Stimulated activated CD4-positive, alpha-beta T cell treated with anti-CD3 and anti-CD28 coated beads, Interleukin-4, amount 100 ng/mL, for 24 hours (primary cell): ENCODE measurements at places on chromosomes 4 and X.

DNA sequence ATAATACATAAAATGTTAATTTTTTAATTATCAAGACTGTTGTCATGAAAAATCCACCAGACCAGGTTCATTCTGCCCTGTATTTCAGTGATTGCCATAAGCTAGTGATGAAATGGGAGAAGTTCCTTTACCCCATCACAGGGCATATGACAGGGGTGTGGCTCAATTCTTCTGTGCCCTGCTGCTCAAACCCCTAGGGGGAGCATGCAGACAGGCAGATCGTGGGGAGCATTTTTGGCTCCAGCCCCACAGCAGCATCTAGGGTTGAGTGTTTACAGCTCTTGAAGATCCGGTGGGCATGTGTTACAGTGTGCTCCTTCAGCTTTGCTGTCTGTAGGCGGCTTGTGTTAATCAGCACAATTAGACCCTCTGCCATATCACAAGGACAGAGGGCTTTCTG, 700.7 kb downstream of the PCDH18 start:
- DNase-seq, result no peak

DNA sequence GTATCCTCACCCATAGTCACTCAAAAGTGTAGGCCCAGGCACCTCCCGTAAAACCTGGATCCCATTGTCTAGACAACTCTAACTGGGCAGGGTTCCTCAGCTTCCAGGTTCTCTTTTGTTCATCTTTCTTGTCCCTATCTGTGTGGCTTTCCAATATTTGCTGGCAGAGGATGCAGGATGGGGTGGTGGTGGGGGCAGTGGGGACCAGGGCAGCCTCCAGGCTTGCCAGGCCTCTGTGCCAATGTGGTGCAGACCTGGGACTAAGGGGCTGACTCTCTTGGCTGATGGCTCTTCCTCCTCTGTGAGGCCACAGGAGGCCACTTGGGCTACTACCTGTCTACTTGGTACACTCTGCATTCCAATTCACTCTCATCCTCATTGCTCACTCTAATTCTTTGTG, 76.4 kb downstream of the NBDY start:
- DNase-seq, result no peak

DNA sequence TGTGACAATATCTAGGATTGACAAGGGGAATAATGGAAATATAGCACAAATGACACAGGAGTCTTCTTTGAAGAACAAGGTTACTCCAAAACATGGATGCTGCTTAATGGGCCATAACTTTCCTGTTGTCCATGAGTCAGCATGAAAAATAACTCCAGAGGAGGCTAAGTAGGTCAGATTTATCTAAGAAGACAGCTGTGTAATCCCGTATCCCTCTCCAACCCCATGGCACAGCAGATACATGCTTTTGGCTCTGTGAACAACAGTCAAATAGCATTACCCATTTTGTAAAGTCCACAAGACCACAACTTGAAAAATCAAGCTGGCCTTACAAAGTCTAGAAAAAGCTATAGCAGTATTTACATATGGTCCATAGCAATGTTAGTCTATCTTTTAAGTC, 2.1 kb upstream of the TMEM131L start:
- no peak for DNase-seq

- no peak for DNase-seq
These were observed 13.2 kb downstream of the HSD17B11 start for GRCh38 chr4:87377816-87378215.

DNA sequence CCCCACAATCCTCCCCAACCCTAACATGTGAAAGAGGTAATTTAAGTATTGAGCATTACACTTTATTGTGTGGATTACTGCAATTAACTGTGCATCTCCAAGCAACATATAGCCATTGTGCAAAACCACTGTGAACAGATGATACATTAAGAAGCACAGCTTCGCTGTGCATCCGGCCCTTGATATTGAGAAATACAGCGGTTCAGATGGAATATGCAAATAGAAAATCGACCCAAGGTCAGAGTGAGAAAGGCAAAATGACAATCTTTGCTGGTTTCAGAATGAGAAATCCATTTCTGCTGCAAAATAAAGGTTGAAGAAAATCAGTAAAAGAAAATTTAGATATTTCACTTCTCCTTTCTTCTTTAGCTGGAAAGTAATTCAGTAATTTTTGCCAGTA, 805.9 kb upstream of the GRID2 start:
- no peak for DNase-seq

DNA sequence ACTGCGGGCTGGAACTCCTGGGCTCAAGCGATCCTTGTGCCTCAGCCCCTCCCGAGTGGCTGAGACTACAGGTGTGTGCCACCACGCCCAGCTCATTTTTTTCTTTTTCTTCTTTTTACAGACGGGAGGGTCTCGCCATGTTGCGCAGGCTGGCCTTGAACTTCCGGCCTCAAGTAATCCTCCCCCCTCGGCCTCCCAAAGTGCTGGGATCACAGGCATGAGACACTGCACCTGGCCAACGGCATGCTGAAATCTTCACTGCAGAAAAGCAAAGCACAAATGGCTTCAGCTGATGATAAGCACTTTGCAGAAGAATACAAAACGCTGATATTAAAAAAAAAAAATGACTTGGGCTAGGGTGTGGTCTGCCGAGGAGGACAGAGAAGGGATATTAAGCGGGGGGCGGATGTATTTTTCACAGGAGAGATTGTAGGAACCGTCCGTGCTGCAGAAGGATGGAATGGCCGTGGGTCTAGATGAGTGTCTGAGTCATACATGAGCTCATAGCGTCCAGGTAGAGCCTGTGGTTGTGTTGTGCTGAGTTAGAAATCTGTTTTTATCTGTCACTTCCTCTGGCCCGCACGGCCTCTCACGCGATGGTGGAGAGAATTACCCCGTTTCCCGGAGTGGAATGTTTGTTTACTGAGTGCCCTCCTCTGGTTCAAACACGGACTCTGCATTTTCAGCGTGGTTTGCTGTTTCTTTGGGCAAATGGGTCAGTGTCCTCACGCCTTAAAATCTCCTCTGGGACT, 8.5 kb upstream of the AKAP17A start:
- DNase-seq, result peak; percentile 71

- DNase-seq, result no peak
These were observed 84.9 kb downstream of the EDA2R start for GRCh38 chrX:66553973-66554372.

DNA sequence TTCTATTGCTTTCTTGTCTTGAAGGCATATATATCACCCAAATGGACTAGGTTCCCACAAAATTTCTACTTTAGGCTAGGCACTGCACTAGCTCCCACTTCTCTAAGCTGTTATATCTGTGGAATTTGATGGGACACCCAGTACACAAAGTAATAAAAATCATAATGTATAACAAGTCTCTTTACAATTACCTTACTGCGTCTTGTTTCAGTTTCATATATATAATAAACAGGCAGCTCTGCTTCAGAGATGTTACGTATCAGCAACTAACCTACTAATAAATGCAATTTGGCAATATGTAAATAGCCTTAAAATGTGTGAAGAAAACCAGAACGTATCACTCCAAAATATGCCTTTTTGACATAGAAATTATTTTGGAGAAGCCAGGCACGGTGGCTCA, 42.0 kb upstream of the UGDH start:
- no peak for DNase-seq

- DNase-seq, result peak; percentile 24
These were observed 91.4 kb downstream of the BCOR start for GRCh38 chrX:40006106-40007017.

- no peak for DNase-seq
These were observed 48.8 kb downstream of the MAP7D2 start for GRCh38 chrX:20067709-20068561.

GRCh38 chr4:150973626-150974251, 41.3 kb downstream of the LRBA start:
- no peak for DNase-seq

GRCh38 chr4:151316645-151317044, 8.8 kb downstream of the SH3D19 start:
- DNase-seq, result no peak

GRCh38 chrX:20515841-20516461, 249.2 kb upstream of the RPS6KA3 start:
- DNase-seq, result peak; percentile 31

DNA sequence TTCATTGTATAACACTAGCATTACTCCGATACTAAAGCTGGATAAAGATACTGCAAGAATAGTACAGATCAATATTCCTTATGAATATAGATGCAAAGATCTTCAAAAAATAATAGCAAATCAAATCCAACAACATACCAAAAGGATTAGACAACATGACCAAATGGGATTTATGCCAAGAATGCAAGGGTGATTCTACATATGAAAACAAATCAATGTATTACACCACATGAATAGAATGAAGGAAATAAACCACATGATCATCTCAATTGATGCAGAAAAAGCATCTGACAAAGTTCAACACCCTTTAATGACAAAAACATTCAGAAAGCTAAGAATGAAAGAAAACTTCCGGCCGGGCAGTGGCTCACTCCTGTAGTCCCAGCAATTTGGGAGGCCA, 42.8 kb downstream of the CUL4B start:
- no peak for DNase-seq

- DNase-seq, result no peak
These were observed 122.1 kb downstream of the REELD1 start for GRCh38 chr4:146336410-146336807.

DNA sequence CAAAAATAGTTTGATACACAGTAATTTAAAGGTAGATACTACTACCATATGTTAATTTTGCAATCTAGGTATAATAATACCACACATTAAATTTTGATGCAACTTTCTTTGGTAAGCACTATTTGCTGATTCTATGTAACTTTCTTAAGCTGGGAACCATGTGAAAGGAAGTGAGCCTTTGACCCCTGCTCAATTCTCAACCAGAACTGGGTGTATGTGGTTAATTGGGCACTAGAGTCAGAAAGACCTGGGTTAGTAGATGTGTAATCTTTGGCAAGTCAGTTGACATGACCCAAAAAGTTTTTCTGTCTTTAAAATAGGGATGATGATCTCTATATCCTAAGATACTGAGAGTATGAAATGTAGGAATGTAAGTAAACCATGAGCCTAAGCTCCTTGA, 22.4 kb downstream of the TLR2 start:
- DNase-seq, result no peak

GRCh38 chrX:148691456-148691855, 191.0 kb downstream of the AFF2 start:
- DNase-seq, result no peak

DNA sequence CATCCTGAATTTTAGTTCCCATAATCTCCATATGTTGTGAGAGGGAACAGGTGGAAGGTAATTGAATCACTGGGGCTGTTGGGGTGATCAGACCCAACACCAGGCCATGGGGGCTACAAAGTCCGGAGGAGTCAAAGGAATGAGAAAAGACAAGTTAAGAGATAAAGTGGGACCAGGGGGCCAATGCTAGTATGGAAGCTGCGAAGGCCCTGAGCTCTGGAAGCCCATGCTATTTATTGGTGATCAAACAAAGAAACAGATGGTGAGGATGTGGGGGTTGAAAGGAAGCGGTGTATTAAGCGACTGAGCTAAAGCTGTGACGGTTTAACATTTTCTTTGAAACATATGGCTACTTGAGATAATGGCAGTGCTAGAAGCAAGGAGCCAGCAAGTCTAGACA, 132.8 kb downstream of the PDGFC start:
- DNase-seq, result no peak

- DNase-seq, result no peak
These were observed 246.9 kb upstream of the GIMD1 start for GRCh38 chr4:106615410-106615945.

DNA sequence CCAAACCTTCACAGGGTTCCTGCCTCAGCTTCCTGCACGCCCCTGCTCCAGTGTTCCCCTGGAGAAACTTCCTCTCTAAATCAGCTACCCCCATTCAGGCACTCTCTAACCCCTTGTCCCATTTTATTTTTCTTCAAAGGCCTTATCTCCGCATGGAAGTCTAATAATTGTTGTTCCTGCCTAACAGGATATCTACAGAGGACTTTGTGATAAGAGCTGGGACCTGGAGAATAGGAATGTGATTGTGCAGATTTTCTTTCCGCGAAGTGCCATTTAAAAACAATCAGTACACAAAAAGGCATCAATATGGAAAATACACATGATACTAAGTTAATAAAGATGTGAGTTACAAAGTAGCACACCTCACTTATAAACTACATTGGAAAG, 32.6 kb downstream of the LDB2 start:
- no peak for DNase-seq

GRCh38 chr4:80492761-80493160, 157.2 kb downstream of the CFAP299 start:
- DNase-seq, result peak; percentile 17

- no peak for DNase-seq
These were observed 346.6 kb downstream of the CFAP47 start for GRCh38 chrX:36266155-36266554.

- DNase-seq, result peak; percentile 30
These were observed 848 bp upstream of the KCND1 start for GRCh38 chrX:48972220-48973164.

GRCh38 chrX:14964500-14964899, 91.3 kb downstream of the MOSPD2 start:
- DNase-seq, result no peak

- DNase-seq, result no peak
These were observed 65.7 kb upstream of the ARHGAP24 start for GRCh38 chr4:85409251-85409650.

- no peak for DNase-seq
These were observed 26.9 kb upstream of the TMPRSS11B start for GRCh38 chr4:68272380-68272779.

GRCh38 chrX:150933945-150934350, 35.5 kb upstream of the CD99L2 start:
- no peak for DNase-seq

DNA sequence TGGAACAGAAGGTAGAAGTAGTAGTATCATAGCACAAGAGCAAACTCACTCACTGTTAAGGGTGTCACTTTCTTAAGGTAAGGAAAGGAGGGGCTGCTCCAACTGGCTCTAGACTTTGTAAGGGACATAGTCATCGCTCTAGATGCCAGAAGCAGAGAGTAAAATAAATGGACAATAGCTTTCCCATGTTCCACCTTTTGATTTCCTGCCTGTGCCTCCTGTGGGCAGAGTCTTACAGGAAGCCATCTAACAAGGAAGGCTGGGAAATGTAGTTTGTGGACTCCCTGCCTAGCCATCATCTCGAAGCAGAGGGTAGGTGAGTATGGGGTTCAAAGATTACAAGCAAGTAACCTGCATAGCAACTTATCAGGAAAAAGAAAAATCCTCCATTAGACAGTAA, 1.7 kb upstream of the METTL14 start:
- DNase-seq, result no peak

- no peak for DNase-seq
These were observed 110.4 kb upstream of the RXFP1 start for GRCh38 chr4:158411269-158411668.

- DNase-seq, result no peak
These were observed 32.7 kb upstream of the JADE1 start for GRCh38 chr4:128776794-128777216.

GRCh38 chr4:171817026-171817425, 3.8 kb downstream of the GALNTL6 start:
- no peak for DNase-seq

DNA sequence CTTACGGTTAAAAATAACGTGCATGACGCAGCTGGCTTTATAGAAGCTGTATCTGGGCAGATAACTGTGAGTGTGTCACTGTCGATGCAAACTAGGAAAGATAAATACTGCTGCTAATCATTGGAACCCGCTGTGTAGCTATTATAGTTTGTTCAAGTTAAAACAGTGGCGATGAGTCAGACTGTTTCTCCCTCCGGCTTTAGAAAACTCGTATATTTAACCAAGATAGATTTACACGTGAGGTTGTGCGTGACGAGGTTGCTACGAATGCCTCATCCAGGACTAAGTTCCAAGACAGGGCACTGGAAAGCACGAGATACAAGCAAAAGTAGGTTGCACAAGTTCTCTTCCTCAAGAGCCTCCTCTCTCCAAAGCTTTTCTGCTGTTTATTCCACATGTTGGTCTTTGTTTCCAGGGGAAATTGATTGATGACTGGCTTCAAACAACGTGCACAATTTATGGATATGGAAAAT, 270.7 kb downstream of the FBXW7 start:
- DNase-seq, result no peak

GRCh38 chr4:109472343-109472761, 38.7 kb downstream of the SEC24B start:
- no peak for DNase-seq
